Left ventricle myocardium inferior (tissue), 1 donor: ENCODE measurements at places on chromosomes 3 and 15. TPM values are rescaled to one million over a fixed set of nuclear protein-coding genes. Genes with fewer than 3 reads are reported as not detected.

GRCh38 chr3:161066930-161067329, 38.2 kb downstream of the B3GALNT1 start:
- no peak for DNase-seq

DNA sequence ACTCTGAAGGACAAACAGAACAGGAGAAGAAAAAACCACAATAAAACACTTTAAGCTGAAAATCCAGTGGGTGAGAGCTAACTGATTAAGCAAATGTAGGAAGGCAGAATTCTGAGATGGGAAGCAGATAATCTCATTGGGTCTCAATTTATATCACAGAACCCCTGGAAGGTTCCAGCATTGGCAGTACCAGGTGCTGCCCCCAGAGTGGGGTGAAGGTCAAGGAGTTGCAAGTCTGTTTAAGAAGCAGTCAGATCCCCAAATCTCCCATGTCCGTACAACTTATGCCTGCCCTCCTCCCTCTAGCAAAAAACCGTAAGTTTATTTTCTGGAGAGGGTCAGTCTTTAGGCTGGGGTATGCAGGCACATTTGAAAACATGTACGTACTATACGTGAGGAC, 45.1 kb downstream of the PXK start:
- no peak for DNase-seq

DNA sequence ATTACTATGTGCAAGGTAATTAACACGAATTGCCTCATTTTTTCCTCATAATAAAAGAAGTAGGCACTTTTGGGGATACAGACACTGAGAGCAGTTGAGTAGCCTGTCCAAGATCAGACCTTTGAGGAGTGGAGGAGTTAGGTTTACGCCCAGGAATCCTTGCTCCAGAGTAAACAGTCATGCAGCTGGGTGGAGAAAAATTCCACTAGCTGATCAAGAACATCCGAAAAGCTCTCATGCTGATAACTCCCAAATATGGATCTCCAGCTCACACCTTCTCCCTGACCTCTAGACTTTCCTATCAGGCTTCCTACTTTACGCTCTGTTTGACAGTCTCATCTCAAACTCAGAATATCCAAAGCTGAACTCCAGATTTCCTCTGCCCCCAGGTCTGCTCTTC, 53.3 kb downstream of the ST6GAL1 start:
- DNase-seq: no peak

GOLGA8S gene
- 0.33 TPM for total RNA-seq

DNA sequence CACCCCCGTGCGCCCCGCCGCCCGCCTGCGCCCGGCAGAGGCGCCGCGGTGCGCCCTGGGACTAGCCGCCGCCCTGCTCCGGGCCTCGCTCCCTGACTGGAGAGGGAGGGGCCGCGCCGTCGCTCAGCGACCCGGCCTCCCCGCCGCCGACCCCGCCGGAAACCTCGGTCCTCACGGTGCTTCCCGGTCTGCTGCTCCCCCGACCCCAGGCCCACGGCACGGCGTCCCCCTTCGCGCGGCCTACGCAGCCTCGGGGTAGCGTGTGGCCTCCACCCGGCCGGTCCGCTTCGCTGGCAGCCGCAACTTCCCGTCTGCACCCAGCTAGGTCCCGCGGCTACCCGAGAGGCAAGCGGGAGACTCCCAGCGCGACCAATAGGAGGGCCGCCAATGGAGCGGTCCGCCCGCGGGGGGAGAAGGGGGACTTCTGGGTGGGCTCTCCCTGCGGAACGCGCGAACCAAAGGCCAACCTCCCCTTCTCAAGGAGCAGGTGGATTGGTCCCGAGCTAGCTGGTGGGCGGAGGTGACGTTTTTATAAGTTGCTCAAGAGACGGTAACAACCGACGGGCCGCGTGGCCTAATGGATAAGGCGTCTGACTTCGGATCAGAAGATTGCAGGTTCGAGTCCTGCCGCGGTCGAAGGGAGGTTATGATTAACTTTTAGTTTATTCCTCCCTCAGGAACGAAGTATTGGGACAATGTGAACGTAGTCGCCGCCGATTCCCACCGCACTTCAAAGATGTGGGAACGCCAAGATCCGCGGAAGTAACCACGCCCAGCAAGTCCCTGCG, at the start of gene POLG:
TSS of gene POLG (minus strand) at position 315 of the 788 bp plus-strand sequence. CDS start 1,070 bp downstream, outside the sequence.
- peak; percentile 98 for DNase-seq

COL8A1 gene
- total RNA-seq: 16.4 TPM

CHST14 gene
- total RNA-seq: 8.4 TPM

CCR3 gene
- not detected for total RNA-seq

PRR20G gene
- total RNA-seq: not detected

CPA3 gene
- 1.4 TPM for total RNA-seq

DNA sequence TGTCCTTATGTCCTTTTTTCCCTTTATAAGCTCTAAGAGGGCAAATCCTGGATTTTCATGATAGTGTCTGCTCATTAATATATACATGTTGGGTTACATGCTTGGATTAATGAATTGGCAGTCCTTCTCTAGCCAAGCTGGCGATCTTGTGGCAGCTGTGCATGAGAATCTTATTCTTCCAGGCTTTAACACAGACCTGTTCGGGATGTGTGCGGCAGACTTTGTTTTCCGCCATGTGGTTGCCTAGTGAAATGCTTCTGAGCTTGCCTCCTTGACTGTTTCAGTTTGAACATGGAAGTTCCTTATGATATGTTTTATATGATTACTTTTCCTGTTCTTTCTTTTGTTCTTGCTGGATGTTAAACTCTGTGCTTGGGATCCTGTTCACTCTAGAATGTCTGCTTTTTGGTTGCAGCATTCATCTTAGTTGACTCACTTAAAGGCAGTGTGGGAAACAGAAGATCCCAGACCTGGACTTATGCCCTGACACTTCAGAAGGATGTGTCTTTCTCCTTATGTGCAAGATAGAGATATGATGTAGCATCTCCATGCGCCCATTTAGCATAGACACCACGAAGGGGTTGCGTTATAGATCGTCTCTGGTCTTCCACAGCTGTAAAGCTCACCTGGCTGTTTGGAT, 7.2 kb downstream of the CHCHD6 start:
- DNase-seq: no peak

DNA sequence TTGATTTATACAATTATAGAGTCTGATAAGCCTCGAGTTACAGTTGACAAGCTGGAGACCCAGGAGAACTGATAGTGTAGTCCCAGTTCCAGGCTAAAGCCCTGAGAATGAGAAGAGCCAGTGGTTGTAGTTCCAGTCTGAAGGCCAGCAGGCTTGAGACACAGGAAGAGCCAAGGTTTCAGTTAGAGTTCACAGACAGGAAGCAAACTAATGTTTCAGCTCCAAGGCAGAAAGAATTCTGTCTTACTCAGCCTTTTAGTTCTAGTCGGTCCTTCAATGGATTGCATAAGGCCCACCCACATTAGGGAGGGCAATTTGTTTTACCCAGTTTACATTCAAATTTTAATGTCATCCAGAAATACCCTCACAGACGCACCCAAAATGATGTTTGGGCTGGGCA, 102.7 kb downstream of the CDIN1 start:
- no peak for DNase-seq

DNA sequence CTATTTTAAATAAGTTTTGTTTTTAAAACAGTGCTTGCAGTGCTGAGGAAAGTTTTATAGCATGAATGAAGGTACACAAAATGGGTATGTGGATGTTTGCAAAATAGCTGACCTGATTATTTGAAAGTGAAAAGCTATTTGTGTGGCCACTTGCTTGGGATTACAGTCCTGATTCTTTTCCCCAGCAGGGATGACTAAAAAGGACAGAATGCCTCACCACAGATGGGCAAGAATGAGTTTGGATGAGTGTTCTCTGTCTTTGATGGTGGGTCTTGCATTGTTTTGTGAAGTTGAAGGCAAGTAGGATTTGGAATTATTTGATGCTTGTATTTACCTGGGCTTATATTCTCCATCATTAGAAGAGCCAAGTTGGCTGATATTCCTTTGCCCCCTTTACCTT, 48.8 kb upstream of the MEIS2 start:
- DNase-seq: no peak

- peak; percentile 46 for DNase-seq
Measured at GRCh38 chr3:118501152-118501551, 533.5 kb downstream of the IGSF11 start.

GRCh38 chr3:162052636-162053035, 556.0 kb downstream of the OTOL1 start:
- DNase-seq: no peak

GRCh38 chr3:114455432-114455831, 161.6 kb downstream of the TIGIT start:
- DNase-seq: no peak

DNA sequence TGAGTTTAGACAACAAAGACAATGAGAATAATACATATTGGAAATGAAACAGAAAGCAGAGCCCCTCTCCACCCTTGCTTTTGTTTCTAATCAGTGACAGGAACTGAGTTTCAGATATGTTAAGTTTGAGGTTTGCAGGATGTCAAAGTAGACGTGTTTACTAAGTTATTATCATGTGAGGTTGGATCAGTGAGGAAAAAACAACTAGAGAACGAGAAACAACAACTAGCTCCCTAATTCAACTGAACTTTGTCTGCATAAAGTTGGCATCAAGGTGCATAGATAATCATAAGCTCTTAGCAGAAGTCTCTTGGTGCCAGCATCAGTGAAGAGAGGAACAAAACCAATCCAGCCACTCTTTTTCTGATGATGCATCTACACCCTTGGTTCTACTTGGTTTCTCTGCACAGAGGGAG, 491.1 kb upstream of the NR2F2 start:
- no peak for DNase-seq

DNA sequence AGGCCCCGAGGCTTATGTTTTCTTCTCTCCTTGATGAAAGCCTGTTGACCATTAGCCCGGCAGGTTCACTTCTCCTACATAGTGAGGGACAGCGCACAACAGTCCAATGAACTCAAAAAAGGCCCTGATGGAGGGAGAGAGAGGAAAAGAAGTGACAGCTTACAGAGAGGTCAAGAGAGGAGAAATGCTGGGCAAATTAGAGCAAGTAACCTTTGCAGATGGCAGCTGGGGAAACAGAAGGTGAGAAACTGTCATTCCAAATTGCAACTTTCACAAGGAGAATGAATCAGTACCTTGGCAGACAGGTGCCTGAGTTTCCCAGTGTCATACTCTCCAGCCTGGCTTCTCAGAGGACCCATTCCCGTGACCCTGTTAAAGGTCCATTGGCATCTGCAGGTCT, 252.0 kb downstream of the EPHB1 start:
- no peak for DNase-seq

GRCh38 chr15:64911311-64912186, at the start of gene ANKDD1A:
Gene ANKDD1A (plus strand): TSS chr15:64911902. CDS start chr15:64911931, 29 bp downstream.
- peak; percentile 74 for DNase-seq

PRR23A gene
- total RNA-seq: not detected

- no peak for DNase-seq
Measured at GRCh38 chr3:126858401-126858800, 124.5 kb upstream of the PLXNA1 start.

GRCh38 chr3:31488475-31489017, 44.2 kb upstream of the STT3B start:
- DNase-seq: no peak

CASR gene
- not detected for total RNA-seq

GRCh38 chr3:45765266-45765851, 31.0 kb downstream of the SLC6A20 start:
- DNase-seq: no peak

ILDR1 gene
- total RNA-seq: 0.33 TPM

GRCh38 chr3:152352554-152352953, 83.8 kb downstream of the MBNL1 start:
- no peak for DNase-seq

DNA sequence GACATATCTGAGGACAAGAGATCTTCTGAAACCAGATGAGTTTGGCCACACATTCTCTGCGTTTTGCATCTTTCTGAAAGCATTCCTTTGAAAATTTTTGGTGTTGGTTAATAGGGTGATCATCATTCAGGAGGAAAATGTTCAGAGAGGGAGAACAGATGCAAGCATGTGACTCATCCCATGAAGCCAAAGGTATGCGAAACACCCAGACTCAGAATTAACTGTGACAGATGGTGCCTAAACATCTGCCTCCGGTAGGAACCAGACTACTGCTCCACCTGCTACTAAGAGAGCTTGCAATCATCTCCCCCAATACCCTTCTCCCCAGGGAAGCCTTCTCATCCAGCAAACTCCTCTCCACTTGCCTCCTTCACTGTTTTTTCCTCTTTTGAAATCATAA, 46.2 kb downstream of the TRIM69 start:
- no peak for DNase-seq

DNA sequence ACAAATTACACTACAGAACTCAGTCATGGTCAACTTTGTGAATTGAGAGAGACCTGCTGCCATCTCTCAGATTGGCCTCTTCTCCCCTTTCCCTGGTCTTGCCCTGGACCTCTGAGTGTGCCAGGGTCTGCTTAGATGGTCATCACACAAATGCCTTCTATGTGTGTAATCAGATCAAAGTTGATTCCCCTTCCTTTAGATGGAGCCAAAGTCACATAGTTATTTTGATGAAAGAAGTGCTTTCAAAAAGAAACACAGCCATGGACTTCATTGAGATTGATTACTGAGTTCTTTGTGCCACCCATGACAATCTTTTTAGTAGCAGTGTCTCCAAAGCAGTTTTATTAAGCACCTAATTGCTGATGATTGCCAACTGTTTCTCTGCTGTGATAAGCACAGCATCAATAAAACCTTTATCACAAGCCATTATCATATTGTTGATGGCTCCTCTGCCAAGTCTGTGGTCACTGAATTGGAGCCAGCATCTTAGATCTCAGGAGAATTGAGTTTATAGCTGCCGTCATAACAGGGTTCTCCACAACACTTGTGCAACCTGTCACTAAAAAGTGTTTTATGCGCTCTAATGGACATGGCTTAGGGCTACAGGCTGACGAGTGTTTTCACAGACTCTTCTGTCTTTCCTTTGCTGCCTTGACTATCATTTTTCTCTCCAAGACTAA, 149.7 kb upstream of the NUDT16 start:
- no peak for DNase-seq

DNA sequence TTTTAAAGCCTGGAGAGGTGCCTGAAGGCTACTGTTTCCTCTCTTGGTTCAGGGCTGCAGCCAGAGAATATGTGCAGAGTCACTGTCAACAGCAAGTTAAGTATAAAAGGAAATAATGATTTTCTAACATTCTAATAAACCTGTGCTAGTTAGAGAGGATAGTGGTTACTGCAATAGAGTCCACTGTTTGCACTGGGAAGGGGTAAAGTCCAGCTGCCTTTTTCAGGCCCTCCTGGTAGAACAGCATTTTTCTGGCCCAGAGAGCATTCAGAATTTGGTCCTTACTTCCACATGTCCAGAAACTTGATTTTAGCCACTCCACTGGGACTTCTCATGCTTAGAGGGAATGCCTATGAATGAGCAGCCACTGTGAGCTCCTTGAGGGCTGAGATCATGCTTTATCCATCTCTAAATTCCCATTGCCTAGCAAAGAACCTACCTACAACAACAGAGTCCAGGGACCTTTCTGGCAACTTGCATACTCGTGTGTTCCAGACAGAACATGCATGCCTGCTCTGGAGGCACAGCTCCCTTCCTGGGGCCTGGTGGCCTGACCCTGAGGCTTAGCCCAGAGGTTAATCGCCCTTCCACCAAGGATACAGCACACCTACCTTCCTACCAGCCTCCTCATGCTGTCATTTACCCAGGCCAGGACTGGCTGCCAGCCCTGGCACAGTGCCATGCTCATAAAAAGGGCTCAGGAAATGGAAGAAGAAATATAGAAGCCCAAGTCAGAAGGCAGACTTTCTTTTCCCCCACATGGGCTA, 50.3 kb upstream of the ATP13A3 start:
- DNase-seq: peak; percentile 33

CHRNA5 gene
- 2.2 TPM for total RNA-seq

CTXN2 gene
- total RNA-seq: not detected
